ENCODE measurements at places on chromosomes 7 and 10.

GRCh38 chr10:75935240-75935639 lies 503.8 kb downstream of the LRMDA start:
- DNase-seq: no peak

DNA sequence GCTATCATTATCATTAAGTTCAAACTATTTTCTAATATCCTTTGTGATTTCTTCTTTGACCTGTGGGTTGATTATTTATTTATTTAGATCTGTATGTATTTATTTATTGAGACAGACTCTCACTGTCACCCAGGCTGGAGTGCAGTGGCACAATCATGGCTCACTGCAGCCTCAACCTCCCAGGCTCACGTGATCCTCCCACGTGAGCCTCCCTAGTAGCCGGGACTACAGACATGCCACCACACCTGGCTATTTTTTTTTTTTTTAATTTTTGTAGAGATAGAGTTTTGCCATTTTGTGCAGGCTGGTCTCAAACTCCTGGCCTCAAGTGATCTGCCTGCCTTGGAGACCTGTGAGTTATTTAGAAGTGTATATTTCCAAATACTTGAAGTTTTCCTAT lies 28.7 kb upstream of the MRPS16 start:
- DNase-seq: no peak

GRCh38 chr10:129161150-129161549 lies 305.9 kb upstream of the MGMT start:
- DNase-seq: no peak

GRCh38 chr10:124864421-124865193 lies 63.0 kb downstream of the ABRAXAS2 start:
- no peak for DNase-seq

GRCh38 chr10:42594246-42594650 lies 44.1 kb downstream of the ZNF33B start:
- DNase-seq: no peak

GRCh38 chr10:48461623-48462481 lies 143.0 kb downstream of the ARHGAP22 start:
- peak; percentile 6 for DNase-seq

GRCh38 chr10:10542477-10542876 lies 475.2 kb upstream of the CELF2 start:
- DNase-seq: no peak

DNA sequence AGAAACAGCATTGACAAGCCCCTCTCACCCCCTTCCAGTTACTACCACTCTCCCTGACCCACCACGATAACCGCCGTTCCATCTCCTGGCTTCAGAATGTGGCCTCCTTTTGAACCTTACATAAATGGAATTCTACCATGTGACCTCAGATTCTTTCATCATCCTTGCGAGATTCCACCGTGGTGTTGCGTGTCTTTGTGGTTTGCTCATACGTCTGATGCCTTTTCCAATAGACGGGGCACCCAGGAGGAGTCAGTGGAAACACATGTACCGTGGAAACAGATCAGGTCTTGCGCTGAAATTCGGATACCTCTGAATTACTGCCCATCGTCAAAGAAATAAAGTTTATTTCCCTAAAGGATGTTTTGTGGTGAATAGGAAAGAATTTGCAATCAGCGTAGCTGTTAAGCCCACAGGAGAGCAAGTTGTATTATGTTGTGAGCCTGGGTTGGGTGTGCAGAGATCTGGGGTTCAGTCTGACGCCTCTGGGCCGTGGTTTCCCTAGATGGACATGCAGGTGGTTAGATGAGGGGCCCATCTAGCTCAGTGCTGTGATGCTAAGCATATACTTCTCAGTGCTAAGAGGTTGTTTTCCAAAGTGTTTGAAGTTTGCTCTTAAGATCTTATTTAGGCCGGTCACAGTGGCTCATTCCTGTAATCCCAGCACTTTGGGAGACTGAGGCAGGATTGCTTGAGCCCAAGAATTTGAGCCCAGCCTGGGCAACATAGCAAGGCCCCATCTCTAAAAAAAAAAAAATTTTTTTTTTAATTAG lies 29.1 kb downstream of the GTF2IRD1 start:
- DNase-seq: no peak

GRCh38 chr7:922334-923107 lies 32.0 kb downstream of the ADAP1 start:
- DNase-seq: no peak

DNA sequence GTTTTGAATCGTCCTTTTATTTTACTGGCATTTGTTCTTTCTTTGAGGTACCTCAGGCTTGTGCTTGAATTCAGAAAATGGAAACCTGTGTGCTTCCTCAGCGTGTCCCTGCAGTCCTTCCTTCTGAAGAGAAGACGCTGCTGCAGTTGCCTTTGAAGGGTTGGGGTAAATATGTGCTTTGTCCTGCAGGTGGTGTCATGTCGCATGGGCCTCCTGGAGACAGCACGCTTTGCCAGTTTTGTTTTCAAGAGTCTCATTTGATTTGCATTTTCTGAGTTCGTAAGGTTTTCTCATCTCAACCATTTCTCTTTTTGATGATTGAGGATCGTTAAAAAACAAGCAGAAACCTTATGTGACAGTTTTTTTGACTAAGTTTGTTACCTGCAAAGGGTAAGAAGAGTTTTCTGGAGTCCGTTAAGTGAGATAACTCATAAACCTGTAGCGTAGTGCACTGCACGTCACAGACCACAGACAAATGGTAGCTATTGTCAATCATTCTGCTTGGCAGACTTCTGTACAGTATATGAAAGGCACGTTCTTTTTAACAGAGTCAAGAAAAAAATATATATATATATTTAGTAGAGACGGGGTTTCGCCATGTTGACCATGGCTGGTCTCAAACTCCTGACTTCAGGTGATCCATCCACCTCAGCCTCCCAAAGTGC lies 57.0 kb downstream of the CDC123 start:
- no peak for DNase-seq

DNA sequence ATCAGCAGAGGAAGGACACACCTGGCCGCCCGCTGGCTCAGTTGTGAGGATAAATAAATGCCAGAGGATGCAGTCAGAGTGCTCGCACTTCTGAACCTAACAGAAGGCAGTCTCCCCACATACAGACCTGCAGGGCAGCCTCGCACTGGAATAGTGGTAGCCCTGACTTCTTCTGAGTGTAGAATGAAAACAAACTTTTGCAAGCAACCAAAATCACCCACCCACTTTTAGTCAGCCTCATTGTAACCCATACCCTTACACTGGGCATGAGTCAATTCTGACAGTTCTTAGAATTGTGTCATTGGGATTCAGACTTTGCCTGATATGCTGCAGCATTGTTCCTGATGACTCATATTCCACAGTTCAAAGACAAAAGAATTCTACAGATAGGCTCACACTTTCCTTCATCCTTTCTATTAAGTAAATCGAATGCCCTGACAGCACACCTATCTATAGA lies 167.0 kb upstream of the CDK1 start:
- no peak for DNase-seq

DNA sequence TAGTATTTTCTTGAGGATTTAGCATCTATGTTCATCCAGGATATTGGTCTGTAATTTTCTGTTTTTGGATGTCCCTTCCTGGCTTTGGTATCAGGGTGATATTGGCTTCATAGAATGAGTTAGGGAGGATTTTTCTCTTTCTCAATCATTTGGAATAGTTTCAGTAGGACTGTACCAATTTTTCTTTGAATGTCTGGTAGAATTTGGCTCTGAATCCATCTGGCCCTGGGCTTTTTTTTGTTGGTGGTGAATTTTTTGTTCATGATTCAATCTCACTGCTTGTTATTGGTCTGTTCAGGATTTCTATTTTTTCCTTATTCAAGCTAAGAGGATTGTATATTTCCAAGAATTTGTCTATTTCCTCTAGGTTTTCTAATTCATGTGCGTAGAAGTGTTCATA lies 192.7 kb downstream of the KIF20B start:
- no peak for DNase-seq

DNA sequence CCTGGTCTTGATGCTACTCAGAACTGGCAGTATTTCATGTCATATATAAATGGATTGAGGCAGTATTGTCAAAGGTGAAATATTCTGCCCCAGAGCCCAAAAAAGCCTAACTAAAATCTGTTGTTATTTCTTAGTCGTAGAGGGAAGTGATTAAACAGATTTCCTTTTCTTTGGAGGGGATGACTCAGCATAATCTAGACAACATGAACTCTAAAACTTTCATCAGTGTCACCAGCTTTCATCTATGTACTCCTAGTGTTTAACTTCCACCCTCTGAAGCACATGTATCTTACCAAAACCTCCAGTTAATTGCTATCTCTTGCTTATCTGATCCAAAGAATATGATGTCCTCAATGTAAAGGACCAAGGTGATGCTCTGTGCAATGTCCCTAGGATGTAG lies 97.1 kb upstream of the ARID5B start:
- no peak for DNase-seq

- DNase-seq: no peak
Observed at GRCh38 chr10:90871279-90871765, 452 bp upstream of the RPP30 start.

- DNase-seq: no peak
Observed at GRCh38 chr10:48993627-48994026, 54.0 kb upstream of the LRRC18 start.

DNA sequence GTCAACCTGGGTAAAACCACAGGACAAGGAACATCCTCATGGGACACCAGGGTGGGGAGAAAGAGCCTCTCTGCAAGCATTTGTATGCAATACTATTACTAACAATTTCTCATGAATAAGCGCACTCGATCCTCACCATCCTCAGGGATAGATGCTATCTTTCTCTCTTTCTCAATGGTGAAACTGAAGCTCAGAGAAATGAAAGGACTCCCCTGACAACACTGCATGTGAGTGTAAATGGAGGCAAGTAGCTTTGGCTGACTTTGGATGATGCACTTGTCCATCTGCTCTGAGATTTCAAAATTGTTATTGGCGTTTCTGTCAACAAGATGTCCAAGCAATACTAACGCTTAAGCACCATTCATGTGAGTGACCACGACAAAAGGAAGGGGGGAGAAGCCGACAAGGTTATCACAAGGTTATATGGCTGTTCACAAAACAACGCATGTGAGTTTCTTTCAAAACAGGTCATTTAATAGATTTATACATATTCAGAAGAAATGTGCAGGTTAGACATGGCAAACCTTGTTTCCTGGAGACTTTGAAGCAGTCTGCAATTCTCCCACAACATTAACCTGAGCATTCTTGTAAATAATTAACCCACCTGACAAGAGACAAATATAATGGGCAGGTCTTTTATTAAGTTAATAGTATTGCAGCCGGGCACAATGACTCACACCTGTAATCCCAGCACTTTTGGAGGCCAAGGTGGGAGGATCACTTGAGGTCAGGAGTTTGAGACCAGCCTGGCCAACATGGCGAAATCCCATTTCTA lies 54.0 kb downstream of the IFIT5 start:
- DNase-seq: no peak

DNA sequence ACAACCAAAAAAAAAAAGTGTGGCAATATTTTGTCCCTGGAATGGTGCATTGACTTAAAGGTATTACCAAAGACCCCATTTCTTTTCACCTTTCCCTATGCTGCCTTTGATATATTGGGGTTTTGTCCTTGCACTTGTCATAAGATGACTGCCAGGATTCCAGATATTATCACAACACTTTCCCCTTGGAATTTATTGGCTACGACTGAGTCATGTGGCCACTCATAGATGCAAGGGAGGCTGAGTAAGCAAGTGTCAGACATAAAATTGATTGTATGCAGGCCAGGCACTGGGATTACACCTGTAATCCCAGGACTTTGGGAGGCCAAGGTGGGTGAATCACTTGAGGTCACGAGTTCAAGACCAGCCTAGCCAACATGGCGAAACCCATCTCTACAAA lies 83.6 kb downstream of the PPP1R3C start:
- no peak for DNase-seq

GRCh38 chr7:114923403-114923713 lies 1.5 kb downstream of the MDFIC start:
- no peak for DNase-seq

GRCh38 chr7:47271749-47272148 lies 310.2 kb downstream of the TNS3 start:
- DNase-seq: no peak

DNA sequence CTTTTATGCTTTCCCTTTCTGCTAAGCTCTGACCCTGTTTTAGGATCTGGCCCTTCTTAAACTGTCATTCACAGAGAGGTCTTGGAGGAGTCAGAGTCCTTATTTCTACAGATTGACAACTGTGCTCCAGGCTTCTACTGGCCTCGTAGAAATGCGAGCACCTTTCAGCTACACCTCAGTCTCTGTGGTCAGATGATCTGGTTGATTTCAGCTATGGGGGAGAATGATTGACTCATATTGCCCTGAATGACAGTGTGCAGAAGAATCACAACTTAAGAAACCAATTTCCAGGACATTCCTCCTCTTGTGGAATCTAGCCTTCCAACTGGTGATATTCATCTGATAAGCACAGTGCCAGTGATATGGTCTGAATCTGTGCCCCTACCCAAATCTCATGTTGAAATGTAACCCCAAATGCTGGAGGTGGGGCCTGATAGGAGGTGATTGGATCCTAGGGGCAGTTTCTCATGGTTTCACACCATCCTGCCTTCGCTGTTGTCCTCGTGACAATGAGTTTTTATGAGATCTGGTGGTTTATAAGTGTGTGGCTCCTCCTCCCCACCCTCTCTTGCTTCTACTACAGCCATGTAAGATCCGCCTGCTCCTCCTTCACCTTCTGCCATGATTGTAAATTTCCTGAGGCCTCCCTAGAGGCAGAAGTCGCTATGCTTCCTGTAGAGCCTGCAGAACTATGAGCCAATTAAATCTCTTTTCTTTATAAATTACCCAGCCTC lies 14.0 kb upstream of the CYP3A7 start:
- DNase-seq: no peak

DNA sequence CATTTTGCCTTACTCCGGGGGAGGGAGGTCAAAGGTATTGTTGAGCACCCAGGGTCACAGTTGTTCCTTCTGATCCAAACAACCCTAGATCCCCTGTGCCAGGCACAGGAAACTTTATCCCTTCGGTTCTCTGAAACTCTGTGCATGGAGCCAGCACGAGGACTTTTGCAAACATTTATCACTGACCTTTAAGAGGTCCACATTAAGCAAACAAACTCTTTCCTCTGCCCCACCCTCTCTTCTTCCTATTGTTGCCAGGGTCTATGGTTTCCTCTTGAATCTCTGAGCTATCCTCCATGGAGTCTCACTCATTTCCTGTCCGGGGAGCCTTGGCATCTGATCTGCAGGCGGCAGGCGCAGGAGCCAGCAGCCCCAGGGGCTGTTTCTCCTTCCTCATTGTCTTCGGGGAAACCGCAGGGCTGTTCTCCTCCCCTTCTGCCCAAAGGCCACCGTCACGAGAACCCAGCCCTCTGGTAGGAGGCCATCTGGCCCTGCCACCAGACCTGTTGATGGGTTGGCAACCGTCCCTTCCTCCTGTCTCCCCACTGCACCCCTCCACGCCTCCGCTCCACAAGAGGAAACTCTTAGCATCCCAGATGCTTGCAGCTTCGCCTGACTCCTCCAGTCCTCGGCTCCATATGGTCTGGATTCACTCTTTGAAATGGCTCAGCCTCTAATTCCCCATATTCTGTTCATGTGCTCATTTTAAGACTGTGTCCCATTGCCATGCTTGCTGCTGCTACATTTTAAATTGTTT lies 327.3 kb upstream of the NRP1 start:
- DNase-seq: no peak

GRCh38 chr10:43822631-43823580 lies 174.2 kb upstream of the ZNF32 start:
- DNase-seq: no peak
